ENCODE measurements at places on chromosomes 1 and 21.

DNA sequence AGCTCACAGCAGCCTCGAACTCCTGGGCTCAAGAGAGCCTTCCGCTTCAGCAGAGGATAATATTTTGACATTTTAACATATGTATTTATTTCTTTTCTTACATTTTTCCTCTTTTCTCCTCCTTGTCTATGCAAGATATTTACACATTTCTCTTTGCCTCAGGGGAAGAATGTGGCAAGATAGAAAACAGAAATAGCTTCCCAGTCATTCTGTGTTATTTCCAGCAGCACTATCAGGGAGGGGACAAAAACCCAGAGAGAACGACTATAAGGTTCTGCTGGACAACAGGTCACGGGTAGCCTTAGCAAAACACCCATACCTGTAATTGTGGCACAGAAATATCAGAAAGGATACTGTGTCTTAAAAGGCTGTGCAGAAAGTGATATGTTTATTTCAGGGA lies 7.9 kb downstream of the CD1D start:
- no peak for DNase-seq

GRCh38 chr1:3670823-3671265 lies 18.5 kb downstream of the TP73 start:
- no peak for DNase-seq

- peak; percentile 47 for DNase-seq
These were observed at the start of the genes FBXO2 and FBXO44 for GRCh38 chr1:11654137-11654938. Gene FBXO2 (minus strand): TSS chr1:11654429. CDS start chr1:11654340, 89 bp downstream. Gene FBXO44 (plus strand): TSS chr1:11654877. CDS start chr1:11655836, 959 bp downstream.

DNA sequence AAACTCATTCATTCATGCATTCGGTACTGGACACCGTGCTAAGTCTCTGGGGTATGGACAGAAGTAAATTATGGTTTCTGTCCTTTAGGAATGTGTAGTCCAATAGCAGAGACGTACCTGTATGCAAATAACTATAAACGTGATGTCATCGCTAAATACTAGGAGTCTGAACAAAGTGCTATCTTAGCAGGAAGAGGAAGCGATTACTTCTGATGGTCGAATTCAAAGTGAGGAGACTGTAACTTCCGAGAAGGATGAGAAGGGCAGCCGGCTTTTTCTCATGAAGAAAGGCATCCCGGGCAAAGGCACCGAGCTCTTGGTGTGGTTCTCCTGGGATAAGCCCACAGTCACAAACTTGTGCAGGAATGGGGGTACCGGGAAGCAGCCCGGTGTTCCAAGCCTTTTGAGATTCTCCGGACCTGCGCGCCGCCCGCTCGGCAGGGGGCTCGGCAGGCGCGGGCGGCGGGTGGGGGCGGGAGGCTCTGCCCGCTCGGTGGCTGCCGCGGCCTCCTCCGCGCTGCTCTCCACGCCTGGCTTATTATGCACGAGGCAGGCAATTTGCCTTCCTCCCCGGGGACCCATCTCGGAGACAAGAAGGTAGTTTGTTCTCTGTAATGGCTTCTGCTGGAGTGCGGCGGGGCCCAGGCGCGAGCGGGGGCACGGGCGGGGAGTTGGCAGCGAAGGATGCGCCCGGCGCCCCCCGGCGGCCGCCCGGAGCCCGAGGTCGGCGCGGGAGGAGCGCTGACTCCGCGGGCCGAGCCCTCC lies 67.5 kb upstream of the CD1D start:
- peak; percentile 45 for DNase-seq

- no peak for DNase-seq
These were observed 4.2 kb upstream of the ABCB10 start for GRCh38 chr1:229562686-229563085.

DNA sequence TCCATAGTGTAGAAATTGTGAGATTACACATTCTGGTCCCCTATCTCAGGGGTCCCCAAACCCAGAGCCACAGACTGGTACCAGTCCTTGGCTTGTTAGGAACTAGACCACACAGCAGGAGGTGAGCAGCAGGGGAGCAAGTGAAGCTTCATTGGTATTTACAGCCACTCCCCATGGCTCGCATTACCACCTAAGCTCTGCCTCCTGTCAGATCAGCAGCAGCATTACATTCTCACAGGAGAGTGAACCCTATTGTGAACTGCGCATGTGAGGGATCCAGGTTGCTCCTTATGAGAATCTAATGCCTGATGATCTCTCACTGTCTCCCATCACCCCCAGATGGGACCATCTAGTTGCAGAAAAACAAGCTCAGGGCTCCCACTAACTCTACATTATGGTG lies 229.7 kb upstream of the IRF2BP2 start:
- peak; percentile 54 for DNase-seq

DNA sequence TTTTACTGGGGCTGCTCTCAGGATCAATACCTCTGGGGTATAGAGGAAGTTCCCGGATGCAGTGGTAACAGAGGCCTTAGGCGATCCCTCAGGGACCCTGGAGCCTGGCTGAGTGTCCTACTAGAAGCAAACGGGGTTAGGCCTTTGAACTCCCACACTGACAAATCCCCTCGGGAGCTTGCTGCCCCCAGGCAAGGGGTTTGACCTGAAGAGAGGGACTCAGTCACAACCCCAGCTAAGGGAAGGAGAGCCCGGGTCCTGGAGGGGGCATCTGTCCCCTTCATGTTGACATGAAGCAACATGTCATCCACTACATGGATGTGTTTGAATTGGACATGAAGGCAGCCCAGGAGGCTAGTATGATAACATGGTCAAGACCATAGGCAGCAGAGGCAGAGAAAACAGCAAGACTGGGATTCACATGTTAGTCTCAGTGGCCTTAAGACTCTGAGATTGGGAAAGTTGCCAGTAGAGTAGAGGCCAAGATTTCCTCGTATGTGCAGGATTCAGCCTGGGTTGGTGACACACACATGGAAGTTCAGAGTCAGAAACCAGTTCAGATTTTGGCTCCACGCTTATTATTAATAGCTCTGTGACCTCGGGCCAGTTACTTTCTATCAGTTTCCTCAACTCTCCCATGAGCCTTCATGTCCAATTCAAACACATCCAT lies 101.5 kb downstream of the KCNN3 start:
- no peak for DNase-seq

GRCh38 chr1:220655509-220655908 lies 34.7 kb upstream of the C1orf115 start:
- no peak for DNase-seq

DNA sequence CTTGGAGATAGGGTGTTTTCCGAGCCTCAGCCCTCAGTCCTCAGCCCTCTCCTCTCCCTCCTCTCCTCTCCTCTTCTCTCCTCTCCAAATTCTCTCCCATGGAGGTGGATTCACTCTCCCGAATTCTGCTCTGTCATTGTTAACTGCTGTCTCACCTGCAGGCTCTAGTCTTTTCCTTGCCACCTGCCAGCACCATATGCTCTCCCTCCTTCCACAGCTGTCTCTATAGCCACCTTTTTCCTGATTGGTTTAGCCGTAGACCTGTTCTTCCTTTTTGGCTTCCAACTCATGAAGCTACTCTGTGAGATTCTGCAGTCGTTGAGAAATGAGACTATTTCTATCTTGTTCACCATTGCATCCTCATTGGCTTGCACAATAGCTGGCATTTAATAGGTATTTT lies 19.7 kb downstream of the COG2 start:
- DNase-seq, result peak; percentile 70

DNA sequence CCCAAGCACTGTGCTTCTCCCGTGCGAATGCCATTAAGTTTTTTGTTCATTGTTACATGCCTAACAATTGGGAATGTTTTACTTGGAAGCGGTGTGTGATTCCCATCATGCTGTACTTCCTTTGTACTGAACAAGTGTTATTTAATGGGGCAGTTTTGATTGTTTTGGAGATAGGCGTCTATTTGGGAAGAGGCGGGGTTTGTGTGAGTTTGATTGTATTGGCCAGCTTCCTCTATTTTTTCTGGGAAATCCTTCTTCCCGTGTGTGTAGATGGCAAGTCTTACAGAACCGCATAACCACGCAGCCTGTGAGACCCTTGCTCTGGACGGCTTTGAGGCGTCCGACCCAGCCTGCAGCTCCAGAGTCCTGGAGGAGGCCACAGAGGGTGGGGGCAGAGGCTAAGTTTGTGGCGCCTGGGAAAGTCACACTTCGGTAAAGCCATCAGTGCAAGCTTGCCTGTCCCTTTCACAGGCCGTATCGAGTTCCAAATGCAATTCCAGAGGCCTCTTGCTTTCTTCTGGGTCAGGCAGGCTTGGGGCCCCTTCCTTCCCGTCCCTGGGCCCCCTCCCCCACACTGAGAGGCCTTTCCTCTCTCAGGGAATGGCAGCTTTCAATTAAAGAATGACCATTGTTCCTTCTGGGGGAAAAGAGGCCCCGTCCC lies 210.3 kb downstream of the TOMM20 start:
- DNase-seq, result no peak

DNA sequence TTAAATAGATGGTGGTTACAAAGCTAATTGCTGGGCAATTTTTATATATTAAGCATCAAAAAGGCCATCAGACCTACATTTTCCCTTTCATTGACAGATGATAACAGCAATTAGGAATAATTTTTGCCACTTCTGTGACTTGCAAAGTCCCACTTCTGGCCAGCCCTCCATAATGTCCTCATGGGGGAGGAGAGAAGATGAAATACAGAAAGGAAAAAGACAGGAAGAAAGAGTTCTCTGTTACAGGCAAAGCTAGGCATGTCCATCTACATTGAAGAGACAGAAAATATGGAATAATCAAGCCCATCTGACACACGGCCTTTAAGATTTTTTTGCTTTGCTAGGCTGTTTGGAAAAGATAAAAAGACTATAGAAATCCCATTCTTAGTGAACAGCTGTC lies 108.0 kb downstream of the ENAH start:
- DNase-seq, result no peak

GRCh38 chr1:157193702-157194391 lies 55.7 kb upstream of the ETV3 start:
- peak; percentile 82 for DNase-seq

DNA sequence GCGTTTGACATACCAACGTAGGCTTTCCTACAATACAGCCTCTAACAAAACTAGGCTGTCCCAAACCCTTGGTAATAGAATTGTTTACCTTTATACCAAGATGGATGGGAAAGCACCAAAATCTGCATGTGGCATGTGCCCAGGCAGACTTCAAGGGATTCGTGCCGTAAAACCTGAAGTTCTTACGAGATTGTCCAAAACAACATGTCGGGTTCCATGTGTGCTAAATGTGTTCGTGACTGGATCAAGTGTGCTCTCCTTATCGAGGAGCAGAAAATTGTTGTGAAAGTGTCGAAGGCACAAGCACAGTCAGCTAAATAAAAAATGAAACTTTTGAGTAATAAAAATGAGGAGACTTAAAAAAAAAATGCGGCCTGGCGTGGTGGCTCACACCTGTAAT lies 5.1 kb downstream of the RPS27 start:
- no peak for DNase-seq

DNA sequence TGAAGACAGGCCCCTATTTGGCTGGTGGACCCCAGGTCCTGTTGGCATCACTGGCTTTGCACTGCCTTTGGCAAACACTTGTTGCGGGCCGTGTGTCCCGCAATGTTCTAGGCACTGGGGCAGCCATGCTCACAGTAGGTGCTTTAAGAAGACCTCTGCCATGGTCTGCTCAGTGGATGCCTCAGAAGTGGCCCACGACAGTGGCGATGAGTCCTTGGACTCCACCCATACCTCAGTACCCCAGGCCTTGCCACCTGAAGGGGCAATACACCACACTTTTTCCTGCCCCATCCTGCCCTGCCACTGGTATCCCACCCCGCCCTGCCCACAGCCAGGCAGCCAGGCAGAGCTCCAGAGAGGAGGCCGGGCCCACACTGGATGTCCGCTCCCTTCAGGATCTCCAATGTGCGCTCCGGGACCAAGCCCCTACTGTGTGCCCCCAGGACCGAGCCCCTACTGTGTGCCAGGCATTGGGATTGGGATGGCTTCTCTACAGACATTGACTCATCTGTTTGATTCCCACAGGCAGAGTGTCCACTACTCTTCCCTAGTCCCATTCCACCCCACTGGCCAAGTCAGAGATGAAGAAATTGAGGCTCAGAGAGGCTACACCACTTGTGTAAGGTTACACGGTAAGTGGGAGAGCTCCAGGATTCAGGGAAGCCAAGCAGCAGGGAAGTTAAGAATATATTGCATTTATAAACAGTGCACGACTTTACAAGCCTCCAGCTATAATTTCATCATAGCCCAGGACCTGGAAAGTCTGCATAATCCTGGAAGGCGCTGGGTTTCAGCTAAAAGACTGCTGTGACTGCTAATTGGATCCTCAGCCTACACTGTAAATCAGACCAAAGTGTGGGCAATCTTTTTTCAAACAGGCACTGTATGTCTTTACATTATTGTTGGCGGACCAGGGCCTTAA lies 101.6 kb downstream of the DMRTB1 start:
- no peak for DNase-seq

DNA sequence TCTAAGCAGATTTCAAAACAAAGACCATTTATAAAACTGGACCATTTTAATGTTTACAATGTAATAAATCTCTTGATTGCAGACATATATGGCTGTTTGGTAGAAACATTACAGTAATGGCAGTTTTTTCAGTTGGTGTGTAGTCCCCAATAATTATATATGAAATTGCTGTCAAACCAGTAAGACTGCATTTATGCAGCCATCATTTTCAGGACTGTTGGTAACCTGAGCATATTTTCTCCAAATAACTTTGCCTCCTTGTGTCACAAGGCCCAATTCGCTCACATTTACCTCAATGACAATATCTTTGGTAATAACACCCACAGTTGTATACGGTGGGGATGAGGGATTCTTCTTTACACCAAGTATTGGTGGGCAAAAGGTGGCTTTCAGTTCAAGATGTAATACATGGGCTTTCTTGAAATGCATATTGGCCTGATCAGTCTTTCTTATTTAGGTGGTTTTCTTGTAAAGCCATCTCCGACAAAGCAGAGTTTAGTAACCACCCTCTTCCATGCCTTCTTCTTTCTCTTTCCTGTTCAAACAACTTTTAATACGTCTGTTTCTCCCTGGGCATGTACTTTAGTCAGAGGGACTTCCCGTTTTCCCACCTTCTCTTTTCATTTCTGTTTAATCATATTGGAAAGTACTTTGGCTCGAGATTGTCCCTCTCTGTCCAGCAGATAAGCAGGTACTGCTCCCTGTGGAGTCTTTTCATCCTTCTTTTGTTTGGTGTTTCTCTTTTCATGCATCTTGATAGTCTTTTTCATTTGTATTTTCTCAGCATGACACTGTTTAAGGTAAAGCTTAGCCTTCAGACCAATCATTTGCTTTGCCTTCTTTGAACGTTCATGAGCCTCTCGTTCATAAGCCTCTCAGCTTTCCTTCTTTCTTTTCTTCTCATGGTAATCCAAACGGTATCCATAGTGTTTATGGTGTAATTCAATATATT lies 30.4 kb downstream of the ATP2B4 start:
- no peak for DNase-seq

DNA sequence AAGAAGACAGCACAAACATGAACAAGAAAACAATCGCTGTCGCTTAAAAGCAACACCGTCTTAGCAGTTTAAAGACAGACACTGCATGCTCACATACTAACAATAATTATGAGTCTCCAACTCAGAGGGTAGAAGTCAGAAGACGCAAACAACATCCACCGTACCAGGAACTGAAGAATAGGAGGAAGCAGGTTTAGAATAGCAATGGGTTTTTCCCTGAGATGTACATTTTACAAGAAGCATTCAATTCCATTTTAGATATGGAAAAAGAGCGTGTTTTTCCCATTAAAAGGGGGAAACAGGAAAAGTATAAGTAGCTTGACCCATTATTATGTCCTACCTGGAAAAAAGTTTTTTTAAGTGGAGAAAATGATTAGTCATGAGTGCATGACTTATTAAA lies 34.5 kb upstream of the KCNE1 start:
- DNase-seq, result no peak

- DNase-seq, result no peak
These were observed 2.8 kb downstream of the SKI start for GRCh38 chr1:2230781-2231531.
